ENCODE measurements at places on chromosomes 7 and 10.

DNA sequence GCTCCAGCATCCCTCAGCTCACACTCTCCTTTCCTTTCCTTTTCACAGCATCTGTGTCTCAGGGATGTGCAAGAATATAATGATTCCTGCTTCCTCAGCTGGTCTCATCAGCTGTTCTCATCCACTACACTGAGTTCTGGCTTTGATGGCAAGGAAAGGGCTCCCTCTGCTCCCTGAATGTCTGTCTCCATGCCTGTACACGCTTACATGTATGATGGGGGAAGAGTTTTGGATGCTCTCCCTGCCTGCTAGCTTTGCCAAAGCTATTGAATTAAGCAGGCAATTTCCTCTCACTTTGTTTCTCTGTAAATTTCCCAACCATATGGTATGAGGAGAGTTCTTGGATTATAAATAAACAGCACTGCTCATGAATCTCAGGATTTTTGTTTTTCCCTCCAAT is 254.5 kb downstream of the SORCS3 start:
- no peak for DNase-seq

- no peak for DNase-seq
These were observed 116.2 kb upstream of the MKX start for GRCh38 chr10:27861781-27862180.

DNA sequence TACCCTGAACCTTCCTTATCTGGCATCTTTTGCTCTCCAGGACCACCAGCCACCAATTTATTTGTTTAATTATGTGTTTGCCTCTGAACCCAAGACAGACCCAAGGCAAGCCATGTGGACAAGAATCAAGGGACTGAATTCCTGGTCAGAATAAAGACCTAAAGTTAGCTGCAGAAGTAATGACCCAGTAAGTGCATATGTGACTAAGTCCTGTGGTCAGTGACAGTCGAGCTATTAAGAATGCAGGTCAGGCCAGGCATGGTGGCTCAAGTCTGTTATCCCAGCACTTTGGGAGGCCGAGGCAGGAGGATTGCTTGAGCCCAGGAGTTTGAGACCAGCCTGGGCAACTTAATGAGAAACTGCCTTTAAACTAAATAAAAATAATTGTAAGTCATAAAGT is 139.4 kb downstream of the CCDC71L start:
- DNase-seq: no peak

GRCh38 chr10:51985336-51985735 is 285.9 kb upstream of the CSTF2T start:
- no peak for DNase-seq

DNA sequence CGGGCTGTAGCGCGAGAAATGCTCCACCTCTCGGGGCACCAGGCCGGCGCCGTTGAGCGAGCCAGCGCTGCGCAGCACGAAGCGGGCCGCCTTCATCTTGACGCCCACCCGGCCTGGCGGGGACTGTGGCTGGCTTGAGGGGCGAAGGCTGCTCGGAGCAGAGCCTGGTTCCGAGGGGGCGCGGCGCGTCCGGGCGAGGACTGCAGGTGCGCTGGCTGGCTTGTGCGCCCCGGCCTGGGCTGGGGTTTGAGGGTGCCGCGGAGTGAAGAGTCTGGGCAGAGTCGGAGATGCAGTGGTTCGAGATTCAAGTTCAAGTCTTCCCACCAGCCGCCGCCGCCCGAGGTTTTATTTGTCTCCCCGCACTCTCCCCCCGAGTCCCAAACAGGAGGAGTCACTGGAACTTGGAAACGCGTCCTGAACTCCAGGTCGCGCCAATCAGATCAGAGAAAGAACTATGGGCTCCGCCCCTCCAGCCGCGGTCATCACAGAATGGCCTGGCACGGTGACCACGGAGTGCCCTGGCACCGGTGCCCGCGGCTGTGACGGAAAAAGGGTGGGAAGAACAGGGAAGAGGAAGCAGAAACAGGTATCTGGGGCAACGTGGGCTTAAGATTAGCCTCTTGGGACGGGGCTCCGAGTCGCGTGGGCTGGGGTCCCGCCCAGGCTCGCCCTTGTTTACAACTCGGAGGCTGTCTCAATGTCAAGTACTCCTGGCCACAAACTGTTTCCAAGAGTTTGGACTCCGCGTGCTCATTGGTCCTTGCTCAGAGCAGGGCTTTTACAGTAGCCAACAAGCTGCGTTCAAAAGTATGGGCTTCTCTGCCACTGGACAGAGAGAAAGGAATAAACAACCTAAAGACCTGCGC is at the start of gene PDK4:
Gene PDK4 (minus strand): TSS at position 319 of the 866 bp plus-strand sequence. CDS start 223 bp downstream, at position 96.
- DNase-seq: peak; percentile 37

- peak; percentile 93 for DNase-seq
These were observed 1.9 kb downstream of the SLC29A4 start for GRCh38 chr7:5284304-5285281.

- DNase-seq: no peak
These were observed 89.4 kb downstream of the DGKI start for GRCh38 chr7:137757146-137757925.

- DNase-seq: no peak
These were observed 240.4 kb downstream of the ARL4A start for GRCh38 chr7:12927635-12928434.

- DNase-seq: no peak
These were observed 72.6 kb downstream of the PFKFB3 start for GRCh38 chr10:6275022-6275997.

All from WERI-Rb-1 (cell line).